ENCODE measurements at places on chromosomes 6 and 20. TPM values are rescaled to one million over a fixed set of nuclear protein-coding genes. Genes with fewer than 3 reads are reported as not detected.

DNA sequence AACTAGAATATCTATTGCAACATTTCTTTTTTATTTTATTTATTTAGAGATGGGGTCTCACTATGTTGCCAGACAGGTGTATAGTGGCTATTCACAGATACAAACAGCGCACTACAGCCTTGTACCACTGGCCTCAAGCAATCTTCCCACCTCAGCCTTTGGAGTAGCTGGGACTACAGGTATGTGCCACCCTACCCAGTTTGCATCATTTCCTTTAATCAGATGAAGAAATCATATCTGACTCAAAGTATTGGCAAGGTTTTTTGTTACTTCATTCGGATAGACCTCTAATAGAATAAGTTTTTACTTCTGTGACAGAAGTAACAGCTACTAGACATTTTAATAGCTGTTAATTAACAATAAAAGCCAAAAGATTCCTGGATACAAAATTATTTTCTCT is 153.9 kb downstream of the CDK19 start:
- no peak for DNase-seq

DNA sequence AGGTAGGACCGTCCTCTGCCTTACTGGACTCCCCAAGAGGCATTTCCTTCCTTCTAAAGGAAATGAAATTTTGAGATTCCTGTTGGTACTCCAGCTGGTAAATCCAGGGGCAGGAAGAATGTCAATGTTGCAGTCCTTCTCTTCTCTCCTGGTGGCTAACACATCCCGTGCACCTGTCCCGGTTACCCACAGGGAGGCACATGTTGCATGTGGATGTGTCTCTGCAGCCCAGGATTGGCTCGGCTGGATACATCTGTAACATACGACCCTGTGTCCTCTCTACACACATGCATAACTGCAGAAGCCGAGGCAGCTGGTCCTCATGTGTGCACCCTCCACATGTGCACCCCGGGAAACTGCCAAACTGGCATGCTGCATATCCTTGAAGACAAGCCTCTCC is 1.3 kb upstream of the LRFN2 start:
- no peak for DNase-seq

DNA sequence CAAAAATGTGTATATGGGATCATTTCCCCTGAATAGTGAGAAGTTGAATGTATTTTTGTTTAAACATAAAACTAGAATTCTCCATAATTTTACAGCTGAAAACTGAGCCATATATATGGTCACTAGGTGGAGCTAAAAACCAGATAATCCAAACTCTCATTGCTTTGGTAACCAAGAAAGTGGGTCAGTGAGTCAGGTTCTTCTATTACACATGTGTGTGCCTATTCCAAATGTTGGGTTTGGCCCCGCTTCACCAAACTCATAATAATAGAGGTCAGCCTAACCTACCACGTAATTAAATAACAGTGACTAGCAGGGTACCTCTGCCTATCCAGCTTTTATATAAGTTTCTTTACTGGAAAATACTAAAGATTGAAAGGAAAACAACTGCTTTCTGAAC is 19.3 kb upstream of the RNGTT start:
- no peak for DNase-seq

DNA sequence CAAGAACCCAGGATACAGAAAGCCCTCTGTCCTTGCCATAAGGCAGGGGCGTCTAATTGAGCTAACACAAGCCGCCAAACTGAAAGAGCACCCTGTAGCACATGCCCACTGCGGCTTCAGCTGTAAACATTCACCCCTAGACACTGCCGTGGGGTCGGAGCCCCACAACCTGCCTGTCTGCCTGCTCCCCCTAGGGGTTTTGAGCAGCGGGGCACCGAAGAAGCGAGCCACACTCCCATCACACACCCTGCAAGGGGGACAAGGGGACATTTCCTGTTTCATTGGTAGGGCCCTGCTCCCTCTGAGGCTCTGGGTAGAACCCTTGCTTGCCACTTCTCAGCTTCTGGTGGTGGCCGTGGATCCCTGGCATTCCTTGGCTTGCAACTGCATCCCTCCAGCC is 45.2 kb upstream of the BCLAF1 start:
- no peak for DNase-seq

- no peak for DNase-seq
Observed at GRCh38 chr20:50730765-50731054, 670 bp upstream of the PARD6B start.

- peak; percentile 52 for DNase-seq
Observed at GRCh38 chr20:6651016-6651415, 116.5 kb upstream of the BMP2 start.

DNA sequence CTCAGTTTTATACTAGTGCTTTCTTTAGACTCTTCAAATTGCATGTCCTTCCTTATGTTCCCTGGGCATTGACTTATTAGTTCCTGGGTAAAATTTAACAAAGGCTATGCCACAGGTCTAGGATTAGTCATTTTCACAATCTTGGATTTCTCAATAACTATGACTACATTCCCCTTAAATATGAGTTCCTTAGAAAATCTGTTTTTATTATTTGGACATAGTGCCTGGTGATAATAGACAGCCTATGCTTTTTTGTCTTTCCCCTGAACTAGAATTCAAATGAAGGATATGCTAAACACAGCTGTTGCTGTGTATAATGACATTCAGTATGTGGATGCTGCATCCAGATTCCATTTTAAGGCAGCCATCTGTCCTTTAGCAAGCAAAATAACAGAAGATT is 1252.8 kb upstream of the GJE1 start:
- no peak for DNase-seq

DNA sequence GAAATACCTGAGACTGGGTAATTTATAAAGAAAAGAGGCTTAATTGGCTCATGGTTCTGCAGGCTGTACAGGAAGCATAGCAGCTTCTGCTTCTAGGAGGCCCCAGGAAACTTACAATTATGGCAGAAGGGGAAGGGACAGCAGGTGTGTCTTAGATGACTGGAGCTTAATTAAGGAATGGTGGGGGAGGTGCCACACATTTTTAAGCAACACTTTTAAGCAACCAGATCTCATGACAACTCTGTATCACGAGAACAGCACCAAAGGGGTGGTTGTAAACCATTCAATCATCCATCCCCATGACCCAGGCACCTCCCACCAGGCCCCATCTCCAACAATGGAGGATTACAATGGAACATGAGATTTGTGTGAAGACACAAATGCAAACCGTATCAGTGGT is 26.9 kb downstream of the FIG4 start:
- DNase-seq: no peak

GRCh38 chr6:57257911-57258541 is 35.9 kb upstream of the RAB23 start:
- no peak for DNase-seq

- DNase-seq: no peak
Observed at GRCh38 chr6:155038527-155038926, 43.4 kb downstream of the TIAM2 start.

HSPA1L gene
- total RNA-seq: not detected

BMP6 gene
- total RNA-seq: 2.7 TPM

HDGFL1 gene
- not detected for total RNA-seq

DEFB124 gene
- not detected for total RNA-seq
